ACHN (cell line): ENCODE measurements at places on chromosomes 2 and 18.

GRCh38 chr2:45780541-45781463 is 129.3 kb downstream of the PRKCE start:
- no peak for DNase-seq

DNA sequence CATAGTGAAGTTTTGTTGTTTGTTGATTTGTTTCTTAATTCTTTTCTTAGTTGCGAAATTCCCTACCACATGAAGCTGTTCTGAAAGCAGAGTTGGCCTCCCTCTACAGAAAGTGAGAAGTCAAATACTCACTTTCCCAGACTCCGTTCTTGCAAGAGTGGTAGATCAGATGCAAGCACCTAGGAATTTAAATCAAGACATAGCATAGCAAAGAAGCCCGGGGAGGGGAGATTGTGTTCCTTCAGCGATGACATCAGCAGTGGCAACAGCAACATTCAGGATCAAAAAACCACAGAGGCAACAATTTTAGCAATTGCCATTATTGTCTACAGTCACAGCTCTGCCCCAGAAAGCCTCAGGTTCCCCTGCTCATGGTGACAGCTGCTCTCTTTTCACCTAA is 580.0 kb downstream of the RNF144A start:
- no peak for DNase-seq

- no peak for DNase-seq
Observed at GRCh38 chr2:98333922-98334321, 12.3 kb upstream of the CNGA3 start.

- DNase-seq, result no peak
Observed at GRCh38 chr2:60260639-60261296, 292.7 kb downstream of the BCL11A start.

- no peak for DNase-seq
Observed at GRCh38 chr2:144462266-144462665, 57.7 kb downstream of the ZEB2 start.

DNA sequence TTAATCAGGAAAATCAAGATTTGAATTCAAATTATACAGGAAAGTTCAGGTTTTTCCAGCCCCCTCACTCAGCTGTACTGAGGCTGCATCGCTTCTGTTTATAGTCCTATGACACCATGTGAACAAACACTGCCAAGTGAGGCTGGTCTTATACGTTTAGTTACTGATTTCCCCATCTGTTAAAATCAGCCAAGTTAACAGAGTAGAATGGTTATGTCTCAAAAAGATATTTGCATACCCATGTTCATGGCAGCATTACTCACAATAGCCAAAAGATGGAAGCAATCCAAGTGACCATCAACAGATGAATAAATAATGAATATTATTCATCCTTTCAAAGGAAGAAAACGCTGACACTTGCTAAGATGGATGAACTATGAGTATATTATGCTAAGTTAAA is 43.8 kb downstream of the REEP1 start:
- DNase-seq, result no peak

DNA sequence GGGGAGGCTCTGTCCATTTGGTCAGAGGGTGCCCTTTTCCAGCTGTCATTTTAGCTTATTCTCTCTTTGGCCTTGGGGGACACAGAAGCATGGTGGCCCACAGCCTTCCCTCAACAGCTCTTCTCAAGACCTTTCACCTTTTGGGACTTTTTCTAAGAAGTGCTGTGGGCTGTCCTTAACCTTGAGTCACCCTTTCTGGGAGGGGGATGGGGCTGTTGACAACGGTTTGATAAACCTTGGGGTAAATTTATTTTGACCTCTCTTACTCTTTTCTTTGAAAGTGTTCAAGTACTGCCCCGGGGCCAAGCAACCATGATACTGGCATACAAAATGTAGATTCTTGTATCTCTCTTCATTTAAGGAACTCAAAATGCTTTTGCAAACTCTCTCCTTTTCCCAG is 13.7 kb downstream of the IGFBP5 start:
- no peak for DNase-seq
